Right renal cortex interstitium (tissue), 3 donors: ENCODE measurements at places on chromosomes 5 and 9. TPM values are rescaled to one million over a fixed set of nuclear protein-coding genes. Genes with fewer than 3 reads are reported as not detected.

DNA sequence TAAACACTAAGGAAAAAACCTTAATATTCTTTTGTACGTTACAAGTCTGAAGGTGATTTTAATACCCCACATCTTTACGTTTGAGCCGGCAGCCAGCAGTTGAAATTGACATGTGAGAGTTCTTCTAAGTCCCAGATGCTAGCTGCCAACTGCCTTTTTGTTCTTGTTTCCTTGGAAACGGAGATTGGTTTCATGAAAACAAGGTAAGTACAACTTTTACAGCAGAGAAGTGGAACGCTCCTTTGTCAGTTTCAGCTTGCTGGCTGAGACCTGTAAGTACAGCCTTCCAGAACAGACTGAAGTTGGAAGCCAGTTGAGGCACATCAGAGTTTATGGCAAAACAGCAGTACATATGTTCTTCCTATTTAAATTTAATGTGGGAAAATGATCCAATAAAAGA, 1018.4 kb upstream of the ARRDC3 start:
- peak; percentile 12 for DNase-seq

PCDHB15 gene
- 15.4 TPM for polyA plus RNA-seq

CLIC3 gene
- not detected for polyA plus RNA-seq

- no peak for DNase-seq
These were observed 22.8 kb downstream of the EXOC3 start for GRCh38 chr5:465591-466403.

GRCh38 chr5:180053061-180053602, 18.4 kb downstream of the RNF130 start:
- no peak for DNase-seq

- DNase-seq, result no peak
These were observed 34.1 kb downstream of the SIL1 start for GRCh38 chr5:139164020-139164419.

DNA sequence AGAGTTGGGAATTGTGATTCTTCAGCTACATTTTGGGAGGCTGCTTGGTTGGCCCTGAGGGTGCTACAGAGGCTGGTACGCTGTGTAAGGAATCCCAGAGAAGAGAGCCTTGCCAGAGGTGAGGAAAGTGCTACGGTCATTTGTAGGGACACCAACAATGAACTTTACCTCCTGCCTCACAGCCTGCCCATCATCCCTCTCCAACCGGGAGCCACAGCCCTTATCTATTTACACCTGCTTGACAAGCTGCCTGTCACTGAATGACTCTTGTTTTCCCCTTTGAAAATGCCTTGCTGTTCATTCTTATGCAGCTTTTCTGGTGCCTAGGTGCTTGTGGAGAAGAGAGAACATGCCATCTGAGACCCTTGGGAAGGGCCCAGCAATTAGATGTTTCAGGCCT, 110.8 kb downstream of the PCSK1 start:
- no peak for DNase-seq

DNA sequence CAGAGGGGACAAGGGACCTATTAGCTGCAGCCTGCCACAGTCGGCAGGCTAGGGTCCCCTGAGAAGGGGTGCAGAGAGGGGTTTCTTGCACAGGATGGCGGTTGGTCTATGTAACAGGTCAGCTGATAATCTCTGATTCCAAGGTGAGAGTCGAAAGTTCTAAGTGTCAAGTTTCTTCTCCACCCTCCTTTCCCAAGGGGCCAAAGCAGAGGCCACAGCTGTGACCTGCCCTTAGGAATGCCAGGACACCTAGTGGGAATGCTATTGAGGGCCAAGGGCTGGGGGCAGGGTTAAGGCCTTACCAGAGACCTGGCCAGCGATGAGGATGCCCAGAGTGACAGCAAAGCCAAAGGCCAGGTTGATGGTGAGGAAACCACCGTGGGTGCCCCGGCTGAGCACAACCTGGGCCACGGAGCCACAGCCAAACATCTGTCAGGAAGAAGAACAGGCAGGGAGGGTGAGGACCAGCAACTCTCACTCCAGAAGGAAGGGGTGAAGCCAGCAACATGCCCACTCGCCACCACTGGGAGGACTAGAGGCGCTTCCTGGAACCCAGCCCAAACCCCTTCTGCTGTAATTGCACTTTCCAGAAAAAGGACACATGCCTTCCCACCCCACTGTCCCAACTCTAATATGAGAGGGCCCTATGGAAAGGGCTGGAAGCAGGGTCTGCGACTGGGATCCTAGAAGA, 3.8 kb downstream of the AQP3 start:
- DNase-seq, result no peak

DNA sequence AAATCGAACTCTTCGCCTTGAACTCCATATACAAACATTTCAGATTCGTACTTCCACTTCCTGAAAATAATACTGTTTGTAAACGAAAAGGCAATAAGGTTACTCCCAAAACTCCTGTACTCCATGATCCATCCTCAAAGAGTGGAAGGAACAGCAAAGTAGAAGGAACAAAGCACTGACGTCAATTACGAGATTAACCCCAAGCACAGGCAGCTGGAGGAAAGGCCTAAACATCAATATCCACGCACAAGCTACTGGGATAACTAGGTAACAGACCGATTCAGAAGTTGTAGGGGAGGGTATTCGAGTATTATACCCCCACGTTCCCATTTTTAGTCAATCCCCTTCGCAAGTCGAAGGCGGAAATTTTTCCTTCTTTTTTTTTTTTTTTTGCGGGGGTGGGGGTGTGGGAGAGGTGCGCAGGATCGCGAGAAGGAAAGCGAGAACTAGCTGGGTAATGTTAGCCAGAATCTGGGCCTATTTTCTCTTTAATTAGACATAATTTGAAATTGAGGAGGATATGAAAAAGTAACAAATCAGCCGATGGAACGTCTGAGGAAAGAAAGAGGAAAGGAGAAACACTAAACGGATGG, 909 bp downstream of the AFF4 start:
- DNase-seq, result peak; percentile 78

ETF1 gene
- 79.5 TPM for polyA plus RNA-seq

- no peak for DNase-seq
These were observed 222.7 kb upstream of the ACO1 start for GRCh38 chr9:32161720-32162119.

KIF20A gene
- 47.8 TPM for polyA plus RNA-seq

GRCh38 chr5:61257421-61257820, 74.6 kb upstream of the ZSWIM6 start:
- DNase-seq, result no peak

DNA sequence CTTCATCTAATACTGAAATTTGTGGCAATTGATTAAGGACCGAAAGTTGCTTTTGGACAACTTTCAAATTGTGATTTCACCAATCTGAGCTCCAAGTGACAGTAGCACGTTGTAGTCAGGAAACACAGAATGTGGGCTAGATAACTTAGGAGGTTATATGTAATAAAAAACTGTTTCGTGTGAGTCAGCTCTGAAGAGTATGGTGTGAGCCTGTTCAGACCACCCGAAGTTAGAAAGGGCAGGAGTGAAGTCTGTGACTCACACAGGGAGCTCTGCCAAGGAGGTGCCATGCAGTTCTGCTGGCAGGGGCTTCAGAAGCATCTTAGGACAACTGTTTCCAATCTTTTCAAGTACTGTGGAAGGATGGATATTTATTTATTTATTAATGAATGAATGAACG, 16.4 kb upstream of the ZBTB34 start:
- no peak for DNase-seq

- no peak for DNase-seq
These were observed 34.0 kb upstream of the SPDL1 start for GRCh38 chr5:169549453-169550100.

DNA sequence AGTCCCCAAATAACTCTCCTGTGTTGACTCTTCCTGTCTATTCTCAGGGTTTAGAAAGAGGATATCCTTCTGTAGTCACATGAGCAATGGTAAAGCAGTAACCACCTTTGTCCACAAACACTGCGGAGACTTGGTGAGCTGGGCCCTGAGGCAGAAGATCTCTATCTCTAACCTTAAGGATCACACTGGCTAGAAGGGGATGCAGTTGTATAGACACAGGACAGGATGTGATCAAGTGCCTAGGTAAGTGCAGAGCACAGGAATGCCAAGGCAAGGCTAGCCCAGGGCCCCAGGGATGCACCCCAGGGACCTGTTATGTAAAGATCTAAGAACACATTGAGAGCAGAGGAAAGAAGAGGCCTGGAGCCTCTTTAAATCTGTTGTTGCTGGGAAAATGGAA, 610.5 kb downstream of the IRX1 start:
- no peak for DNase-seq

GRCh38 chr5:129853588-129853987, 50.7 kb upstream of the CHSY3 start:
- no peak for DNase-seq

GLRA1 gene
- not detected for polyA plus RNA-seq

GRCh38 chr5:58410441-58410840, 49.4 kb downstream of the PLK2 start:
- DNase-seq, result peak; percentile 12

SLC6A18 gene
- 0.31 TPM for polyA plus RNA-seq

DNA sequence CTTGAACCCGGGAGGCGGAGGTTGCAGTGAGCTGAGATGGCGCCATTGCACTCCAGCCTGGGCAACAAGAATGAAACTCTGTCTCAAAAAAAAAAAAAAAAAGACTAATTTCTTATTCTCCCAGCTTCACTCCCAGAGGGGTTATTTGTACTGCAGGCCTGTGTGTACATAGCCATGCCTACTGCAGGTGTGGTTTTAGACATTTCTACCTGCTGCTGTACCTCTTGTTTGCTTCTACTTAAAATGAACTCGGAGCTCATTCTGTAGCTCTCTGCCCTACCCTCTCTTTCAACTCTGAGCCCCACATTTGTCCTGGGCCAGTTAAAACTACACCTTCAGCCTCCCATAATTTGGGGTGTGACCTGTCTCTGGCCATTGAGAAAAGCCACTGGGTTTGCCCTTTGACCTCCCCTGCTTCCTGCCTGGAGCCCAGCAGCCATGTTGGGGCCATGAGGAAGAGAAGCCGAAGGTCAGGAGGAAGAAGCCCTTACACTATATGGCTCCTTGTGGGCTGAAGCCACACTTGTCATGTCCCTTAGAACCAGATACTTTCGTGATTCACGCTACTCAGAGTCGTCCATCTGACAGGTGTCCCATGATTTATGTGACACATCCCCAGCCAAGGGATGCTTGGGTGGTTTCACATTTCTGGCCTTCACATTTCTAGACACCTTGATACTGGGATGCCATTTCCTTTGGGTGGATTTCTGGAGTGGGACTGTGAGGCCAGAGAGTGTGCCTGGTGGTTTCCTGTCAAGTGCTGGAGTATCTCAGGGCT, 9.4 kb upstream of the CARD19 start:
- DNase-seq, result no peak

CDC20B gene
- polyA plus RNA-seq, result 0.87 TPM

TTLL11 gene
- polyA plus RNA-seq, result 6.0 TPM
